ENCODE measurements at places on chromosomes 6 and 20.

GRCh38 chr6:68343901-68344300 is 291.2 kb upstream of the ADGRB3 start:
- peak; percentile 17 for DNase-seq

DNA sequence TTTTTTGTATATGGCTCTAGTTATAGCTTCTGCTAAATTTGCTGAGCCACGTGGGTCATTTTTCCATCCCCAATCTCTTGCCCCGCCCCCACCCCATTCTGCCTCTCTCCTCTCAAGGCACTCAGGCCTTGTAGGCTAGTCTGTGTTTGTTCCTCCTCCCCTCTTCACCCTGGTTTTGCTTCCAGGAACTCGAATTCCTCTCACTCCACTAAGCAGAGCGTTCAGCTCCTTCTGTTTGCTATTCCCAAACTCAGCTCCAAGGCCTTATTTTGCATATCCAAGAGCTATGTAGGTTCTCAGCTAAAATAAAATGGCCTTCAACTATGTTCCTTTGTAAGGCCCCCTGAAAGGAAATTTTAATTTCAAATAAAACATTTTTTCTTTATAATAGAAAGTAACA is 1293.7 kb downstream of the EPHA7 start:
- DNase-seq = no peak

DNA sequence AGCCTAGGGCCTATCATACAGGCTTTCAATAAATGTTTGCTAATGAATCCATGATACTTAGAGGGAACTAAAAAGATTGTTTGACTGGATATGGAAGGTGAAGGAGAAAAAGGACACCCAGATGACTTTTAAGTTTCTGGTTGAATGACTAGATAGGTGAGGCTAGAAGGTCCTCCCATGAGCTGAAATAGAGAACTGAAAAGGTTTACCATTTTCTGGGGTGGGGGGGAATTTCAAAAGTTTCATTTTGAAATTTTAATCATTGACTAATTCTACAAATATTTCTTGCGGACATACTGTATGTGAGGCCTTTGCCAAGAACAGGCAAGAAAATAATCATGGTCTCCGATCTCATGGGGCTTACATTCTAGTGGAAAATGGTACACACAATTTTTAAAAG is 17.9 kb upstream of the ZBTB2 start:
- DNase-seq = no peak

GRCh38 chr20:14915356-14915755 is 577.9 kb upstream of the FLRT3 start:
- no peak for DNase-seq

Data from hepatic stellate cell (primary cell).